Iris pigment epithelial cell (primary cell): ENCODE measurements at places on chromosomes 1 and 21.

DNA sequence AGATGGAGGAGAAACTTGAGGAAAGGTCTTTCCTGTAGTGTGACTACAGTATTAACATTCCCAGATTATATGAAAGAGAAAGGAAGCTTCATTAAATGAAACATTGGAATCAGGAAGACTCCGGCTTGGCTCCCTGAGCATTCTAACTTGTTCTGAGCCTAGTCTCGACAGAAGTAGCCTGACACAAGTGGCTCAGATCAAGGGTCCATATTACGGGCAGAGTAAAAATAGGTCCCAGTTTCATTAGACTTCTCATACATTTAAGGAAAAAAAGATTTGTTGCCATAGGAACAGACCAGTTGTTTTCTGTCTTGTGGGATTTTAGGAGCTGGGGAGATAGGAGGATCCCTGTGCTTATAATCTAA is 12.8 kb downstream of the SMAP2 start:
- DNase-seq, result no peak

DNA sequence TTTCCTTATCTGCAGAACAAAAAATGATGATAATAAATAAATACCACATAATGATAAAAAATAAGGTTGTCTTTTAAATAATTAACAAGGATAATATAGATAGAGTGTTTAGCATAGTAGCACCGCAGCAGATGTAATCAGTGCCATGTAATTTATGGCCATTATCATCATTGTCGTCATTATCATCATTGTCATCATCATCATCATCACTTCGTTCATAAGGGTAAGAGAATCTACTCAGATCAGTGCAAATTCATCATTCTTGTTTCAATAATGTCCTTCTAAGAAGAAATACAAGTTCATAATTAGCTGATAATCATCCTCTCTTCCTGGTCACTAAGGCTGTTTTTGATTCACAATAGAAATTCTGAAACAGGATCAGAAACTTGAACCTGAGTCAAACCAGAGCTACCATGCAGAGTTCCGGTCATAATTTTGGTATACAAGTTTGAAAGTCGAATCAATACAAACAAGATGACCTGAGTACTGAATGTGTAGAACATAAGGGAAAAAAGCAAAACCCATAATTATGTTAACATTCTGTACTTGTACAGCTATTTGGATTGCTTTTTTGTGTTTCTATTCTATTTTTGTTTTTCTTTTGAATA is 172.0 kb downstream of the LRRC40 start:
- DNase-seq, result no peak

DNA sequence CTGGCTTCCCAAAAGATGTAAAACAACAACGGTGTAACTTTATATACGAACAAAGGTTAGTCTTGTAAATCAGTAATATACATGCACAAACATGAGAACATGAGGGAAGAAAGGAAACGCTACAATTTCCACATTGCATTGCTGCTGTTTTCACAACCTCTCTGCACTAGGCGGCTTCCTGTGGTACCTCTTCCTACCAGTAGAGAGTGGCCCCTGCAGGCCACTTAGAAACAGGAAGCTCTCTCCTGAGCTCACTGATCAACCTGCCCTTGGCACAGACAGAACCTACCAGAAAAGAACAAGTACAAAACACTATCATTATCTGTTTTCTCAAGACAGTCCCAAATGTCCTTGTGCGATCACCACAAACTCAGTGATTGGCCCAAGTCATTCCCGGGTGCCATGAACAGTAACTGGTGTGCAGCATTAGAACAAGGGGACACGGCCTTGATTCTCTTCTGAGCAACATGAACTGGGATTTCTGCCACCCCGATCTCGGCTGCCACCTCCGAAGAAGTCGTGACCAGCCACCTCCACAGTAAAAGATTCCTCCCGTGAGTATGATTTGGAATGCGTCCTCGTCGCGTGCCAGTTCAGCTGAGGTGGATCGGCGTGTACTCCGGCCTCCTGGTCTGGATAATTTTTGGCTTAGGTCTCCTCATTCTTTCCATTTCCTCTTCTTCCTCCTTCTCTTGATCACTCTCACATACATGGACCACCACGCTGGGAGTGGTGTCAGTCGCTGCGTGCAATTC is 5.7 kb upstream of the KCNE1 start:
- DNase-seq, result no peak

- DNase-seq, result peak; percentile 23
These were observed 16.2 kb upstream of the TNFRSF1B start for GRCh38 chr1:12150456-12151200.

DNA sequence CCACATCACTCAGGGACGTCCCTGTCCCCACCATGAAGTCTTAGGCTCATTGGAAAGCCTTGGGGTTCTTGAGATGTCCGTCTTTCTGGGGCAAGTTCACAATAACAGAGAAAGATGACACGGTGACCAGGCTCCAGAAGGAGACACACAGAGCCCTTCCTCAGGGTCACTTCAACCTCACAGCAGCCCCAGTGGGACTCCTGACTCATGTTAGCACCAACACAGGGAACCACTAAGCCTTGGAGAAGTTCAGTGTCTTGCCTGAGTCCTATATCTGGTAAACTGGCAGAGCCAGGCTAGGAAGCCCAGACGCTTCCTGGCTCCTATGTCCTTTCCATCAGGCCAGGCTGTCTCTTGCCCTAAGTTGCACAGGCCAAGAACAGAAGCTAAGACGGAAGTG is 199.1 kb downstream of the HIVEP3 start:
- no peak for DNase-seq

DNA sequence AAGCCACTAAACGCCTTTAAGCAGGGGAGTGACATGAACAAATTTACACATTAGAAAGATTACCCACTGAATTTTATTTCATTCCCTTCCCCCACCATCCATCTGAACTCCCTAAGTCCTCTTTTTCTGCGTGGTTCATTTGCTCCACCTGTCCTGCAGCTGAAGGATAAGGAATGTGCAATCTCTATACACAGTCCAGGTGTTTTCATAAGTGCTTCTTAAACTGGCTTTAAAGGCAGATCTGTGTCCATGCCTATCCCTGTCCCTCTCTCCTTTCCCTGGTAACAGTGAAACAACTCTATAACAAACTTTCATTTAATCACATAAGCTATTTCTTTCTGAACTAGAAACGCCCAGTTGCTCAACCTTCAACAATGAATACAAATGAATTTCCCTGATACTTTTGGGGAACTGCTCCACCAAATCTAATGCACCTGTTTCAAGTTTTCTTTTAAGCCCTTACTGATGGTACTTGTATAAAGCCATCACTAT is 8.4 kb downstream of the GSTM3 start:
- DNase-seq, result no peak

GRCh38 chr1:32357614-32358013 is 4.7 kb downstream of the FAM229A start:
- no peak for DNase-seq

- no peak for DNase-seq
These were observed 84.8 kb upstream of the CACNA1E start for GRCh38 chr1:181398544-181398943.

- no peak for DNase-seq
These were observed 270.3 kb downstream of the PLPP3 start for GRCh38 chr1:56309065-56309464.

DNA sequence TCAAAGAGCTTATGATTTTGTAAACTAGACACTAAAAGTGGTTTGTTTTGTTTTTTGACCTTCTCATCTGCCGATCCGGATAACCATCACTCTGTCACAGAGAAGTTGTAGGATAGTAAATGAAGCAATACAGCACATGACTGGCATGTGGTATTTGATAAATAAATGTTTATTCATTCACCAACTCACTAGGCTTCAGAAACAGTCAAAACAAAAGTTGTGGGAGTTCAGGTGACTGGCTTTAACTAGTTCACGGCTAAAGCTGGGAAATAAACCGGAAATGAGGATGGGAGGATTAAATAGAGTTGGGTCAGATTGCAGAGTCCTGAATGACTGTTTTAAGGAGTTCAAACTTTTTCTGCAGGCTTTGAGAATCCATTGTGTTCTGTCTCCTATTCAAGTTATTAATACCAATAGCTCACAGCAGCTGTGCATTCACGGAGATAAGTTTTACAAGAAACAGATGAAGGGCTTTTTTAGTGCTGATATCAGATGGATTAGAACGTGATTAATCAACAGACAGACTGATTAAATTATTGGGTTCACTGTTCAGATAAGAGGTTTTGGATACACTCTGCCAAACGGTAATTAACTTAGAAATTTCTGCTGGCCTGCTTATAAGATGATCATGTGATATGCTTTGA is 463.3 kb downstream of the DPYD start:
- DNase-seq, result peak; percentile 36
